ENCODE measurements at places on chromosomes 6 and 20. TPM values are rescaled to one million over a fixed set of nuclear protein-coding genes. Genes with fewer than 3 reads are reported as not detected.
A peak's percentile ranks its signal among the peaks of the same experiment; 100 is the strongest.

DNA sequence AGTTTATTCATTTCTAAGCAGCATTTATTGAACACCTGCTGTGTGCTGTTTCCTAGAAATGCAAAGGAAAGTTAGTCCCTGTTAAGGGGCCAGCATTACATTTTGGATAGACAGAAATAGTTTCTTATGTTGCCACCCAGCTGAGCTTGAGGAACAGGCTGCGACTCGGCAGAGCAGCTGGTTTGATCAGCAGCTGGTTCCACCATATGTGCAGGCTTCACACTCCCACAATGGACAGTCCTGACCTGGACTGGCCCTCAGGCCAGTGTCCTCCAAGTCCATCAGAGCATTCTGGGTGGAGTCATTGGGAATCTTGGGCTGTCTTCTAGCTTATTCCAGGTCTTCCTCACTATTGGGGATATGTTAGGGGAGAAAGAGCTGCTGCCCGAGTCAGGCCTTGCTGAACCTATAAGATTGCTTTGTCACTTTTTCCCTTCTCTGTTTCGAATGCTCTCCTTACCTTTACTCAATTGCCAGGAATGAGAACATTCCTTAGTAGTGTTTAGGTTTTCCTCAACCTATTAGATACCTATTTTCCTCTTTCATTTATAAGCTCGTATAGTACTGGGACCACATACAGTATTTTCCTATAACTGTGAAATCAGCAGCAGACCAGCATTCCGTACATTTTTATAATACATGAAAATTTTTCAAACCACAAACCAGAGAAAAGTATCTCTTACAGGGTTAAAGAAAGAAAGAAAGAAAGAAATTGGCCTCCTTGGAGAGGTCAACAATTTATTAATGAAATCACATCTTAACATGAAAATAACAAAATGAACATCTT lies 203.0 kb downstream of the FARS2 start:
- no peak for DNase-seq

GRCh38 chr6:80522576-80522975 lies 416.1 kb downstream of the BCKDHB start:
- no peak for DNase-seq

- DNase-seq = no peak
Measured at GRCh38 chr20:12649234-12649633, 359.5 kb upstream of the SPTLC3 start.

- no peak for DNase-seq
Measured at GRCh38 chr6:122360809-122361208, 38.6 kb upstream of the HSF2 start.

- DNase-seq = no peak
Measured at GRCh38 chr6:93496548-93496947, 77.2 kb upstream of the EPHA7 start.

GRCh38 chr6:16659466-16660156 lies 101.6 kb downstream of the ATXN1 start:
- no peak for DNase-seq

DNA sequence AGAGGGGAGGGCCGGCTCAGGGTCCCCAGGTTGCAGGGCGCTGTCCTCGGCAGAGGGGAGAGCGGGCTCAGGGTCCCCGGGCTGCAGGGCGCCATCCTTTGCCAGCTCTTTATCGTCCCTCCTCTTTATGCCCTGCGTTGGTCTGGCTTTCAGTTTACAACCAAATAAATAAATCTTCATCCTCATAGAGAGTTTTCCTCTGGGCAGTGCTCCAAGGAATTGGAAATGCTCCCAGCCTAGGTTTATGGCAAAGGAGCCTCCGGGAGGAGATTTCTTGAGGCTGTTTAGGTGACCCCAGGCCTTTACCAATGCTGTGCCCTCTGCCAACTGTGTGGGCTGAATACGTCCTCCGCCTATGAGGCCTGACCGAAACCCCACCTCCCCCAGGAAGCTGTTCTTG lies 60.2 kb downstream of the CHMP4B start:
- DNase-seq = no peak

- no peak for DNase-seq
Measured at GRCh38 chr6:107423474-107423990, 35.8 kb downstream of the PDSS2 start.

DNA sequence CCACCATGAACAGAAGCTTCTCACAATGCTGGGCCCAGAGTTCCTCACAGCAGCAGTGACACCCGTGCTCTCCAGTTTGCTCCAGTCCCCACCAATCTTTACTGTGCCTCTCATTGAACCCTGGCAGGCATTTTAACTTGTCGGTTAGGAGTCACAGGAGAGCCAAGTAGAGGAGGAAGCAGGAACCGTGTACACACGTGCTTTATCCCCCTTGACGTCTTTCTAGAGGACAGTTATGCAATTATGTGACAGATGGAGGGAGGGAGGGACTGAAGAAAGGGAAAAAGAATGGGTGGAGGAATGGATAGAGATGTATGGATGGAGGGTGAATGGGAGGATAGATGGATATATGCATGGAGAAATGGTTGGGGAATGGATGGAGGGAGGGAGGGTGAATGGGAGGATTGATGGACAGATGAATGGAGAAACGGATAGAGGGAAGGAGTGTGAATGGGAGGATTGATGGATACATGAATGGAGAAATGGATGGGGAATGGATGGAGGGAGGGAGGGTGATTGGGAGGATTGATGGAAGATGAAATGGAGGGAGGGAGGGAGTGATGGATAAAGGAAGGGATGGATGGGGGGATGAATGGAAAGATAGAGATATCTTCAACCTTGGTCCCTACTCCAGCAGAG lies 26.0 kb downstream of the RBM38 start:
- no peak for DNase-seq

GRCh38 chr6:1328129-1328800 lies 16.4 kb downstream of the FOXQ1 start:
- DNase-seq = no peak

GRCh38 chr6:5082487-5083306 lies 2.4 kb upstream of the PPP1R3G start:
- DNase-seq = peak; percentile 95

GRCh38 chr20:58634521-58635278 lies 16.4 kb upstream of the STX16 start:
- no peak for DNase-seq

GRCh38 chr6:166938704-166939103 lies 17.6 kb downstream of the RNASET2 start:
- DNase-seq = no peak

- DNase-seq = no peak
Measured at GRCh38 chr20:1287787-1288569, 21.9 kb downstream of the SNPH start.

DNA sequence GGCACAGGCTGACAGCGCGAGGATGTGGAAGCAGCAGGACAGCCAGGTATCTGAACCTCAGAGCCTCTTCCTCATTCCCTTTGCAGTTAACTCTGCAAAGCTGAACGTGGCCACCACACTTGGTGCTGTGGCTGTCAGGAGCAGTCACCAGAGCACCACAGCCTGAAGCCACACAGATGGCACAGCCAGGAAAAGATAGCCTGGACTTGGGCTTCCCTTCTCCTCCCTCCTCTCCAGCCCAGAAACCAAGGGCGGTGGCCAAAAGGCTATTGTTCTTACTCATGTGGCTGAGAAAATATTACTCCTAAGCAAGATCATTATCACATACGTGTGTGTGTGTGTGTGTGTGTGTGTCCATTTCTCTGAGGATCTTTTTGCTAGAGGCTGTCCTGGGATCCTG lies 39.8 kb downstream of the CD164 start:
- DNase-seq = no peak

GRCh38 chr20:47989957-47990356 lies 204.7 kb upstream of the SULF2 start:
- no peak for DNase-seq

GRCh38 chr6:101595276-101595675 lies 201.8 kb downstream of the GRIK2 start:
- no peak for DNase-seq

GRCh38 chr6:32267035-32267434 lies 43.2 kb upstream of the NOTCH4 start:
- DNase-seq = no peak

DNA sequence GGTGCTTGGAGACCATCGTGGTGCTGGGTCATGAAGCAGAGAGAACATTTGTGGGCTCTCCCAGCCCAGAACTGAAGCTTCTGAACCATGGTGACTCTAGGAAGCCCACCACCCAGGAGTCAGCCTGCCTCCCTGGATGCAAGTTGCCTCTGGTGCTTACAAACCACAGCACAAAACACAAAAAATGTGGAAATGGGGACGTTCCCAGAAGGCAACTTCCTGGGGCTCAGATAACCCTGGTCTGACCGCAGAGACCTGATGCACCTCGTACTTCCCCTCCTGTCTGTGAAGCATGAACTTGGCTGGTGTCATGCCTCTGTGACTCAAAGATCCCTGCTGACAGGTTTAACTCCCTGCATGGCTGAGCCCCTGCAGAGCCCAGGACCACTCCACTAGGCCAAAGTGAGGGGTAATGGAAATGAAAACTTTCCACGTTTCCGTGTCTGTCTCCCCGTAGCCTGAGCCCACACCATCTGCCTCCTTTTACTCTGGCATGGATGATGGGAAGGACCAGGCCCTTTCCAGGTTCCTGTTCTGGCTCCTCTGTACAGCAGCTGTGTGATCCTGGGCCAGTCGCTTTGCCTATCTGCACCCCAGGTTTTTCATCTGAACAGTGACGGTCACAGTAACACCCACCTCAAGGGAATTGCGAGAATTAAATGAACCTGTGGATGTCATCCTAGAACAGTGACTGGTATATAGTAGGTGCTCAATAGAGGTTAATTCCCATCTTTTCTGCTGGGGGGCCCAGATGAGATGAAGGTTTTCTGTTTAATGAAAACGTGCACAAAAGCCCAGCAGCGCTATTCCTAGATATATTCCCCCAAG lies 57.7 kb downstream of the PPP1R16B start:
- no peak for DNase-seq

DNA sequence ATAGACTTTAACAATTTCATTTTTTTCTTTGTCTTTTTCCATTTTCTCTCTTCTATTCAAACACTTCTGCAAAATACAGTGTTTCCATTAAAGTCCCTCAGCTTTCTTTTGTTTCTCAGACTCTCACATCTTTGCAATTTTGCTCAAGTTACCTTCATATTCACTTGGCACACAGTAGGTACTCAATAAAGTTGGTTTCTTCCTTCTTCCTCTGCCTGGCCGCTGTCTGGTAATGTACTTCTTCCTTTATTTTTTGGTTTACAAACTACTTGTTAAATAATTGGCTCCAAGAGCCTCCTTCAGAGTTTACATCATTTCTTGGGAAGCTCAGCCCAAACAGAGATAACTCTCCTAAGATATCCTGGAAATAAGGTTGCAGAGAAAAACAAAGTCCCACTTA lies 81.1 kb downstream of the GJA10 start:
- no peak for DNase-seq

DNA sequence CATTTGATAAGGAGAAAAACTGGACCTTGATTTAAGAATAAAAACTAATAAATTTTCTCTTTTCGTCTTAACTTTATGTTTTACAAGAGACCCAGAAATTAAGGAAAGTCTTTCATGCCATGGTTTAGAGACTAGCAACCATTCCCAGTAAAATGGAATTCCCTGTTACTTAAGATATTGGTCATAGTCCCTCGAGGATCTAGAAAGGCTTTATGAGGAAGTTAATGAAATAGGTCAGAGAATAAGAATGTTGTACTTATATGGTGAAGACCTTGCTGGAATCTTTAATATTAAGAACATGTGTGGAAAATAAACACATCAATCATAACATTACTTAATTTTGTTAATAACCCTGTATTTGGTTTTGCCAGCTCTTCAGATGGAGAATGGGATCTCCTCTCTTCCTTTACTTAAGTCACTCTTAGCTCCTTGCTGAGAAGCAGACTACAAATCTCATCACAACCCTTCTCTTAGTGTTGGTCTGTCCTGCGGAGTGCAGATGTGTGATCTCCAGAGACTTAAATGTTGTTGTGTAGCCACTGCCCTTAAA lies 382.9 kb downstream of the QKI start:
- DNase-seq = no peak

The C20orf144 gene
- total RNA-seq = 0.12 TPM

The ACOT8 gene
- 20.1 TPM for total RNA-seq

The GPX5 gene
- total RNA-seq = not detected

The MRPL14 gene
- total RNA-seq = 47.6 TPM

The DPPA5 gene
- total RNA-seq = not detected

The PTK7 gene
- total RNA-seq = 48.4 TPM

The STMN3 gene
- 5.3 TPM for total RNA-seq

The TMC2 gene
- not detected for total RNA-seq

The GGTLC1 gene
- not detected for total RNA-seq

The RUNX2 gene
- total RNA-seq = 8.1 TPM

The SYNDIG1 gene
- total RNA-seq = not detected

The SPDEF gene
- total RNA-seq = not detected

The FAM217A gene
- total RNA-seq = not detected

All from MCF 10A (cell line).